Heart left ventricle (tissue), 16 donors: ENCODE measurements at places on chromosomes 2 and 18. TPM values are rescaled to one million over a fixed set of nuclear protein-coding genes. Genes with fewer than 3 reads are reported as not detected.

Gene OTOF
- 0.04 TPM for polyA plus RNA-seq

Gene INSIG2
- 14.6 TPM for polyA plus RNA-seq

DNA sequence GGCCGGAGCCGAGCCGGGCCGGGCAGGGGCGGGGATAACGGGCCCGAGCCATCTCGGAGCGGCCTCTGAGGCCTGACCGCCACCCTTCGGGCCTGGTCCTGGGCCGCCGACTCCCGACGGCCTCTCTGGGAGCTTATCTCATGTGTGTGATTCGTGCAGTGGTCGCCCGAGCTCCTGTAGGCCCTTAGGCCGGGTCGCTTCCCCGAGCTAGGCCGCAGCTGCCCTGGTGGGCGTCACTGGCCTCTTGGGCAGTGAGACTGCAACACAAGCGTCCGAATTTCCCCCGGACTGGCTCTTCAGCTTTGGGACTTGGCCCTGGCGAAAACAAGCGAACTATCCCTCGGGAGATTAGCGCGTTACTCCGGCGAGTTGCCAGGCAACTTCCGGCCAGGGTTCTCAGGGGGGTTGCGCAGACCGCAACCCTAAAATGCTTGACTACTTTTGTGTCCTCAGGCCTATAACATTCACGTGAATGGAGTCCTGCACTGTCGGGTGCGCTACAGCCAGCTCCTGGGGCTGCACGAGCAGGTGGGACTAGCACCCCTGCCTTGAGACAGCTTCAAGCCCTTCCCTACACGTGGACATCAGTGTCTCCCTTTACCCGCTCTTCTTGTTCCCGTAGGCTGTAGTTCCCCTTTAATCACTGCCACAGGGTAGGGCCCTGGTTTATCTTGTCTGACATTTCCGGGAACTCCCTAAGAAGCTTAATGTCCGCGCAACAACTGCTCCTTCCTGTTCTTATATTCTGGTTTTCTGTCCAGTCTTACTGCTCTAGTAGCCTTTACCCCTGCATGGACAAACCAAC lies 602 bp downstream of the SNX17 start:
- peak; percentile 35 for DNase-seq
- H3K4me3 ChIP-seq, result peak overlapping the region; percentile 93
- H3K4me1 ChIP-seq, result peaks cover 5% of the 10 kb centered on the region
- peaks cover 63% of the 10 kb centered on the region for H3K36me3 ChIP-seq
- no peaks in the 10 kb centered on the region for H3K27me3 ChIP-seq

GRCh38 chr18:7609617-7610016 lies 42.5 kb downstream of the PTPRM start:
- H3K4me1 ChIP-seq, result peaks cover 56% of the 10 kb centered on the region
- no peak overlapping the region for H3K4me3 ChIP-seq
- no peak for DNase-seq
- no peaks in the 10 kb centered on the region for H3K36me3 ChIP-seq
- H3K27ac ChIP-seq, result peak overlapping the region; percentile 92

DNA sequence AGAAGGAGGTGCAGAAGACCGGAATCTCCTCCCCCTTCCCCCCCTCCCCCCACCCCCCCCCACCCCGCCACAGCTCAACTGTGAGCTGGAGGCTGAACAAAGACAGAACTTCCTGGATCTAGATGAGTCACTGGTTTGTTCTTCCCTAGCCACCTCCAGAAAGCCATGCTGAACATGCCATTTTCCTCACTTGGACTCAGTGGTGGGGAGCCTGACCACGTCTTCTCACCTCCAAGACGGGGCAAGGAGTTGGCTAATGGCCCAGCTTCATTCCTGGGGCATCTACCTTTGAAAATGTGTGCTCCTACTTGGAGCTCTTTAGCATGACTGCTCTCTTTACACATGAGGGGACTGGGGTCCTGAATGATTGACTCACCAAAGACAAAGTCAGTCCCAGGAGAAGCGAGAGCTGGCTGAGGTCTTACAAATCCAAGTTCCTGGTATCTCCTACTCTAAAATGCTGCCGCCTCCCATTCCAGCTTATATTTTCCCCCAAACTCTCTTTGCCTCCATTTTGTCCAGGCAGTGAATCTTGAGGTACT lies 22.6 kb upstream of the FZD5 start:
- no peaks in the 10 kb centered on the region for H3K36me3 ChIP-seq
- peaks cover 7% of the 10 kb centered on the region for H3K4me1 ChIP-seq
- H3K4me3 ChIP-seq, result no peak overlapping the region

GRCh38 chr2:618005-618404 lies 59.2 kb downstream of the TMEM18 start:
- H3K4me1 ChIP-seq, result no peaks in the 10 kb centered on the region
- no peak for DNase-seq
- no peaks in the 10 kb centered on the region for H3K36me3 ChIP-seq
- H3K27me3 ChIP-seq, result no peaks in the 10 kb centered on the region
